ENCODE measurements at places on chromosomes 12 and 14.

- DNase-seq, result no peak
Observed at GRCh38 chr12:46500673-46501072, 128.1 kb upstream of the SLC38A2 start.

- DNase-seq, result no peak
Observed at GRCh38 chr12:124185971-124186686, 108.8 kb upstream of the RFLNA start.

DNA sequence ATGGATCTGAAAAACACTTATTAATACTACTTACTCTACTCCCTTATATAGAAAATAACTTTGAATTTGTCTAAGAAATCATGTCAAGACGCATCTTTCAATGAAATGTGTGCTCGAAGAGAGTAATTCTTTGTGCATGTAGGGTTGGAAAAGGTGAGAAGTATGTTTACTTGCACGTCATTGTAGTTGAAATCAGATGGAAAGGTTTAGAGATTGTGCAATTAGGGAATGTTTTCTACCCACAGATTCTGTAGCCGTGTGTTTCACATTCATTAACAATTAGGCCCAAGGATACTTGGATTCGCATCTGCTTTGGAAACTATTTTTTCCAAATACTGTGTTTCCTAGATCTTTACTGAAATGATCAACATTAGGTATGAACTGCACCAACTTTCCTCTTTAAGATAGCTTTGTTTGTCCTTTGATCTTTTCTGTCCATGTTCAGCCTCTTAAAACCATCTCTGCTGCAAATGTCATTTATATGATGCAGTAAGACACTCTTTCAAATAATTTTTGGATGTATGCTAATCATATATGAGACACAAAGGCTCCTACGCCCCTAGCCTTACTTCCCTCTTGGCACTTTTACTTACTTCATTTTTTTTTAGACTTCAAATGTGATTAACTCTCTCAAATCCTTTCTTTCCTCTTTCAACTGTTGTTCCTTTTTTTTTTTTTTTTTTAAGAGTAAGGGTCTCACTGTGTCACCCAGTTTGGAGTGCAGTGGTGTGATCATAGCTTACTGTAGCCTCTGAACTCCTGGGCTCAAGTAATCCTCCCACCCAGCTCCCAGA, 58.0 kb upstream of the PSMA6 start:
- no peak for DNase-seq

DNA sequence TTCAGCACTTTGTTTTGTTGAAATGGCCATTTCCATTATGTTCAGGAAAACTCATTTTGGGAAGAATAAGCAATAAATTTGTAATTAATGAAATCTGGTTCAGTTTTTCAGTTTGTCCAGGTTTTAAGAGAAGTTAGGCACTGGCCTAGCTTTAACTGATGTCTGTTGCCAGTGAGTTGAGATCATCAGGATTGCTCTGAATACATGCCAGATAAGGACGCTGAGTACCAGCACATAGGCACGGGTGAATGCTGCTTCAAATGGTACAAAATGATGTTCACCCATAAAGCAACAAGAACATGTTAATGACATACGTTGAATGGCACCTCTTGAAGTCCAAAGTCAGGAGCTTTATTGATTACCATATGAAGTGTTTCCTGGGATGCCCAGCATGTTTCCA, 46.5 kb downstream of the PIWIL1 start:
- no peak for DNase-seq

DNA sequence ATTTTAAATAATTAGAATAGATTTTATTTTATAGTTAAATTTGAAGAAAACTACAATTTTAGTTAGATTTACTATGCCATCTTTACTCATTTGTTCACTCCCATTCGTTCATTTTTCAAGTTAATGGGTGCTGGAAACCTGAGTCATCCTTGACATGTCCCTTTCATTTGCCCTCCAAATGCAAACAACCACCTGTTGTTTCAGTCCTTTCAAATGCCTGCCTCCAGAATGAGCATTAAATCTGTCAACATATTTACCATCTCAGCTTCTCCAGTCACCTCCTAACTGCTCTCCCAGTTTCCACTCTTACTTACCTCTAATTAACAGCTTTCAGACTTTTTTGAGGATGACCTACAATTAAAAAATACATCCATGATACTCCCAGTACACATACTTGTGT, 375.5 kb downstream of the RAD51B start:
- no peak for DNase-seq

DNA sequence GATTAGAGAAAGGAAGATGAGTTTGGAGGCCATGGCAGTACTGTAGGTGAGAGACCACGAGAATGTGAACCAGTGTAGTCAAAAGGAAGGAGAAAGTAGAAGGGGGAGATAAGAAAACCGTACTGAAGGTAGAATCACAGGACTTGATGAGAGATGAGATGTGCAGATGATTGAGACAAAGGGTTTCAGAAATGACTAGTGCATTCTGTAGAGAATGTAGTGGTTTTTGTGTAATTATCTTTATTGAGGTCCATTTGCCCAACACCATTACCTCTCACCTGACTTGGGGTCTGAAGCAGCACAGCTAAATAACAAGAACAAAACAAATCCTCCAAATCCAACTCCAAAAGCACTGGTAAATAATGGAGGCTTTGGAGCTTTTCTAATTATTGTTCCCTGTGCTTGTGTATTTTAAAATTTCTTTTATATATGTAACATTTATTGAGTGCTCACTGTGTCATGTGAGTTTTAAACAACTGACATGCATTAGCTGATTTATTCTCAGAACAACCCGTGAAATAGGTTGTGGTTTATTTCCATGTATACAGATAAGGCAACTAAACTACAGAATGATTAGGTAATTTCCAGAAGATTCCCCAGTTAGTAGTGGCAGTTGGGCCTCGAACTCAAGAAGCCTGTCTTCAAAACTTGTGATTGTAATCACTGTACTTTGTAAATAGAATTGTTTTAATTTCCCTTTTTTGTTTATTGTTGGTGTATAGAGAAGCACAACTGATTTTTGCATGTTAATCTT, 390.0 kb downstream of the AEBP2 start:
- no peak for DNase-seq

DNA sequence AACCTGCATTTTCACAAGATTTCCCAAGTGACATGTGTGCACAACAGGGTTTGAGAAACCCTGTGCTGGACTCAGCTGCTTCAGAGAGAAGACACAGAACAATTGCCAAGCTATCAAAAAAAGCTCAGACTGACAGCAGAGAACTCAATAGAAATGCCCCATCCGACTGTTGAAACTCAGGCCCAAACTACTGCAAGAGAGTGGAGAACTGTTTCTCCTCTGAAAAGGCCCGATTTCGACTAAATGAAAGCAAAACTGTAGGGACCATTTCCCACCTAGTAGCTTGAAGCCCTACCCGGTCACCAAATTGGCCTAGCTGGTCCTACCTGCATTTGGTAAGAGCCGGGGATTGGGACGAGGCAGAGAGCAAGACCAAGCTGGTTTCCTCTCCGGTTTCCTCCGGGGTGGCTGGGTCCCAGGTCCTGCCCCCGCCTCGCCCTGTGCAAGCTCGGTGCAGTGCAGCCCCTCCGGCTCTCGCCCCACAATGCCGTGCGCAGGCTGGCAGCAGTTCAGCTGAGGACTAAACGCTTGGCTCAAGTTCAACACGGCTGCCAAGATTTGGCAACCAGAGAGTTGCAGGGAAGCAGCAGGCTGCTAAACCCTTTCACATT, 1180.6 kb downstream of the VRK1 start:
- peak; percentile 79 for DNase-seq

DNA sequence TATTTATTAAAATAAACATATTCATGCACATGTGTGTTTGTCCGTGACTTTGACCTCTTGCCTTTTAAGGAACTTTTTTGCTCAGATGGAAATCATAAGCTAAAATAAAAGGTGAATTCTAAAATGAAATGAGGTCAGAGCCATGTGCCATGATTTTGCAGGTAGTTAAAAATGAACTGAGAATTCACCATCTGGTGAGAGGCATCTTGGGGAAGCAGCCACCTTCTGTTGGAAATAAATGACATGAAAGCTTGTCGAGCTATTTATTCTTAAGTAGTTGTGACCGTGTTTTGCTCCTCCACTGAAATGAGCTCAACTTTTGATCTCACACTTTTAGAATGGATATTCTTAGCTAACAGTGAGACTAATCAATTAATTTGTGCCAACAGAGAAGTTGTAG, 56.8 kb upstream of the CNOT2 start:
- no peak for DNase-seq

GRCh38 chr12:131537267-131537958, 173.5 kb upstream of the SFSWAP start:
- no peak for DNase-seq

- no peak for DNase-seq
Observed at GRCh38 chr14:100409651-100410050, 86.5 kb downstream of the SLC25A47 start.

DNA sequence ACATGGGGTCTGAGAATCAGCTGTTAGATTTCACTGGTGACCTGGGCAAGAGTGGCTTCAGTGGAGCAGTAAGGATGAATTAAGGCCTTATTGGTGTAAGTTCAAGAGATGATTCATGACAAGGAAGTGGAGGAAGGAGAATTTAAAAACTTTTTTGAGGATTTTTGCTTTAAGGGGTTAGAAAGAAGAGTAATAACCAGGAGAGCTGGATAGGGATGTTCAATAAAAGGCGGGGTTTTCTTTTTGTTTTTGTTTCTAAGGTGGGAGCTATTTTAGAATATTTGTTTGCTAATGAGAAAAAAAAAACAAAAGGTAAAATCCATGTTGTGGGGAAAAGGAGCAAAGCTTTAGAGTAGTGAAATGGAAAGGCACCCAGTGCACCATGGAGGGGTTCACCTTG, 15.2 kb upstream of the TUBA1B start:
- no peak for DNase-seq

DNA sequence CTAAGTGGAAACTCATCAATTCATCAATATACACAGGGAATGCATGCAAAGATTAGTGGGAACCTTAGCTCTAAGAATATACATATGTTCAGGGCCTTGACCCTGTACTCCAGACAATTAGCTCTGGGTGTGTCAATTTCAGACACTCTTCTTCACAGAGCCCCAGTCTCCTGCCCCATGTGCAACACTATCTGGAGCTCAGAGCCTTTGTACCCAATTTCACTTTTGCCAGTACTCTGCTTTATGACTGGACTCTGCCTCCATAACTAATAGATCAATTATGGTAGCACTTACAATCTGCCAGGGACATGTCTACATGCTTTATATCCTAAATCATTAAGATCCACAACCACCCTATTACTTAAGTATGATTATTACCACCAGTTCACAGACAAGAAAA, 152.5 kb upstream of the PLEKHG7 start:
- DNase-seq, result no peak

DNA sequence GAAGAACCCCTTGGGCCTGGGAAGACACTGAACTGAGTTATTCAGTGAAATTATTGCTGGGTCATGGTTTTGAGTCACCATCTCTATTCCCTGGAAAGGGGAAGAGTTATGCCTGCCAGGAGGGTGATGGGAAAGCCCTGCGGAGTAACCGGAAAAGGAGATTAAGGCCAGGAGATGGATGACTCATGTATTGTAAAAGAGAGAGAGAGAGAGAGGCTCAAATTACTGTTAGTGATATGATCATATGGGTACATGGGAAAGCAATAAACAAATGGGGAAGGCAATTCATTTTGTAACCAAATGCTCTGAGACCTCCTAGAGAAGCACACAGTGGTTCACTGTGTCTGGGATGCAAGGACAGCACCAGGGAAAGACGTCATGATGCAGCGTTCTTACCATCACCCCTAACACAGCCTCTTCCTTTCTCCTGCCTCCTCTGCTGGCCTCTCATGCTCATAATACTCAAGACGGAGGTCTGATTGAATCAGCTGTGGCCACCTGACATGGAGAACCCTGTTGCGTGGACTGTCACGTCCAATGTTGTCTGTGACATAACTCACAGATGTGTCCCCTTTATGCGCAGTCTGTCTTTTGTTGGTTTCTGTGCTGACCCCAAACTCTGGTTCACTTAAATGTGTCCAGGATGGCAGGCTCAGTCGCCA, 243.7 kb downstream of the TMEM132D start:
- no peak for DNase-seq

- no peak for DNase-seq
Observed at GRCh38 chr12:116390401-116391335, 113.2 kb upstream of the MED13L start.

- DNase-seq, result no peak
Observed at GRCh38 chr12:7289743-7290142, 14.1 kb upstream of the ACSM4 start.

GRCh38 chr12:82660541-82661325, 26.0 kb upstream of the TMTC2 start:
- no peak for DNase-seq

DNA sequence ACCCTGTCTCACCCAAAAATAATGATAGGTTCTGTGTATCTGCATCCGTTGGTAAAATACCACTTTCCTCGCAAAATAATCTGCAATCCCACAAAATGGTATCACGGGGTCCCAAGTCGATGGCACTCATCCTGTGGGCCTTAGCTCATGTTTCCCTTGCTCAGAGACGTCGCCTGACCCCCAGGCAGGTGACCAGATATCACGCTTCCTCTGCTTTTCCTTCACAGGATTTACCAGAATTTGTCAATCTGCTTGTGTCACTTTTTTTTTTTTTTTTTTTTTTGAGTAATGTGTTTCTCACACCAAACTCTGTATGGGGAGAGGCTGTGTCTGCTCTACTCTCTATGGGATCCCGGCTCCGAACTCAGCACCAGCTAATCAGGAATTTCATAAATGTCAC, 162.7 kb downstream of the PRKCH start:
- DNase-seq, result no peak

DNA sequence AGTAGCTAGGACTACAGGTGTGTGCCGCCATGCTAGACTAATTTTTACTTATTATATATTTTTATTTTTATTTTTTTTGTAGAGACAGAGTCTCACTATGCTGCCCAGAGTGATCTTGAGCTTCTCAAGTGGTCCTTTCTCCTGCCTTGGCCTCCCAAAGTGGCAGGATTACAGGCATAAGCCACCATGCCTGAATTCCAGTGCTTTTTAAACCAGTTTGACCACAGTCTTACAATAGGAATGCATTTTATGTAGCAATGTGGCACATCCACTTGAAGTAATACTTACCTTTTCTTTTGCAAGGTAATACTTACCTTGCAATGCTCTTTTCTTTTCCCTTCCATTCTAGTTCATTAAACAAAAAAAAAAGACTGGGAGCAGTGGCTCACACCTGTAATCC, 38.0 kb upstream of the CPM start:
- no peak for DNase-seq

Measured in activated naive CD4-positive, alpha-beta T cell treated with Interleukin-2 at 50 U/mL for 16 hours (primary cell).